ENCODE measurements at places on chromosomes 2 and 18. TPM values are rescaled to one million over a fixed set of nuclear protein-coding genes. Genes with fewer than 3 reads are reported as not detected.
A peak's percentile ranks its signal among the peaks of the same experiment; 100 is the strongest.

- DNase-seq, result no peak
Measured at GRCh38 chr18:57603871-57604270, 17.4 kb upstream of the FECH start.

- DNase-seq, result peak; percentile 1
Measured at GRCh38 chr2:142983174-142983573, 105.7 kb downstream of the KYNU start.

NTSR2 gene
- polyA plus RNA-seq, result not detected

DNA sequence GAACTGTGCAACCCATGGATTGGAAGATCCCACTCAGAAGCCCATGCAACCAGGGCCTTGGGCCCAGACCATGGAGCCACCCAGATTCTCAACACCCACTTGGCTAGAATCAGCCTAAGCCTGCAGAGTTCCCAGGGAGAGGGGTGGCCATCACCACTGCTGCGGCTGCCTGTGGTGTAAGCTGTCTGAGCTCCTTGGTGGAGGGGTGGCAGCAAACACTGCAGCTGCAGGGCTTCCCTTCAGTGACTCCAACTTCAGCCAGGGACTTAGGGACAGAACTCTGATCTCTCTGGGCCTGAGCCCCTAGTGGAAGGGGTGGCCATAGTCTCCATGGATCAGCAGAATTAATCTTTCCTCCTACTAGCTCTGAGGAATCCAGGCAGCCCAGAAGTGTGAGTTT, 72.5 kb downstream of the RAD51AP2 start:
- no peak for DNase-seq

GRCh38 chr18:59918320-59918755, 18.5 kb downstream of the PMAIP1 start:
- DNase-seq, result peak; percentile 74

GRCh38 chr2:124161542-124161941, 136.5 kb downstream of the CNTNAP5 start:
- DNase-seq, result no peak

GATA6 gene
- 0.62 TPM for polyA plus RNA-seq

SERPINB12 gene
- polyA plus RNA-seq, result not detected

DNA sequence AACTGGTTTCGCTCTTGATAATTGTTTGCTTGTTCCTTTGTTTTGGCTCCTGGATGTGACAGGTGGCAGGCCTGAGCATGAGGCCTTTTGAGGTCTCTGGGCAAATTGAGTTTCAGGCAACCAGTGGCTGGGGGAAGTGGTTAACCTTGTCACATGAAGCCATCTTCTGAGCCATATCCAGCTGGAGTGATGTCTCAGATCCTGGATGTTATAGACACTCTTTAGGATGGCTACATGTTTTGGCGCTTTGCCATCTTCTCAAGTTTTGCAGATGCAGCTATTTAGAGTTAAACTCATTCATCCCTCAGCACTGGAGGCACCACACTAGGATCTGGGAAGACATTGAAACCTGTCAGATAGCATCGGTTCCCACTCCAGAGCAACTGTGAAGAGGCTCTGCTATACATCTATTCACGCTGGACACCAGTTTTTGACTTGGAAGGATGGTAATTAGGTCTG, 25.3 kb upstream of the TACR1 start:
- DNase-seq, result no peak

PLGLB1 gene
- polyA plus RNA-seq, result 0.12 TPM

- DNase-seq, result peak; percentile 43
Measured at GRCh38 chr2:134207589-134208209, 46.2 kb upstream of the MGAT5 start.

ANKRD62 gene
- not detected for polyA plus RNA-seq

DCDC2C gene
- not detected for polyA plus RNA-seq

GRCh38 chr2:46876741-46877384, 38.7 kb downstream of the MCFD2 start:
- DNase-seq, result peak; percentile 84

DNA sequence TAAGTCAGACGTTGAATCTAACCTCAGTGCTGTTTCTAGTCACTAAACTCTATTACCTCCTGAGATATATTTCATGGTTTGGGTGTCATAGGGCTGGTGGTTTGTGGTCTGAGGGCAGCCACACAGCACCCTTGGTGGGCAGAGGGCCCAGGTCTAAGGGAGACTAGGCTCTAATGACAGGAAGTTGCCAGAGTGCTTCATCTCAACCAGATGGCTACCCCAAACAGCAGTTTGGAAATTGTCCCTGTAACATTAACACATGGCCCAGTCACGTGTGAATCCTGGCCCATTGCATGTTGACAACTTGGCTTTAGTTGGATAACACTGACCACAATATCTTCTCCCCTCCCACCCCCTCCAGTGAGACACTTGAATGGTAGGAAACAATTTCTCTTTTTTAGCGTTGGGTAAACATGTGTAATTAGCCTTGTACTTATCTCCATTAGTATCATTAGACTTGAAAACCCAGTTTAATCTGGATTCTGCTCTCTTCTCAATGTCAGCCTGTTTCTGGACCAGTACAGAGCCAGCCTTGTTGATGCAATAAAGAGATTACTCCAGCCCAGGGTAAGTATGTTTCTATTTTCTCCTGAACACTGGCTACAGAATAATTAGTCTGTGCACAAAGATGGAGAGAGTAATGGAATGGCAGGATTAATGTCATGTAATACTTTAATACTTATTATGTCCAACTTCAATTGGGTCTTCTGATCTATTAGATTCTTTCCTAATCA, 187.8 kb upstream of the SIX3 start:
- no peak for DNase-seq

DNA sequence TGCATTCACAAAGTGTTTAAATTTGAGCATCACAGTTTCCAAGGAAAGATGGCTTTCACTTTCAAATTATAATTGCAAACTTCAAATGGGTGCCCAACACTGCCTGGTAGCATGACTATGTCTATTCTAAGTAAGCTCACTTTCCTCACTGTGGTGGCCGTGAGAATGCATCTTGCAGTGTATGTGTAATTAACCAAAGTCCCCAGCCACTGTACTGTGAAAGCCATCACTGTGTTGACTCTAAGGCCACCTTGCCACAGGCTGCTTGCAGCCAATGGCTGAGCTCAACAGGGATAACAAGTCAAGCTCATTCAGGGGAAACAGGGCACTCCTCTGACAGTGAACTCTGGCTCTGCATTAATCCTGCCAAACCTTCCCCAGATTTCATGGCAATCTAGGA, 43.3 kb upstream of the LGALSL start:
- DNase-seq, result no peak

DNA sequence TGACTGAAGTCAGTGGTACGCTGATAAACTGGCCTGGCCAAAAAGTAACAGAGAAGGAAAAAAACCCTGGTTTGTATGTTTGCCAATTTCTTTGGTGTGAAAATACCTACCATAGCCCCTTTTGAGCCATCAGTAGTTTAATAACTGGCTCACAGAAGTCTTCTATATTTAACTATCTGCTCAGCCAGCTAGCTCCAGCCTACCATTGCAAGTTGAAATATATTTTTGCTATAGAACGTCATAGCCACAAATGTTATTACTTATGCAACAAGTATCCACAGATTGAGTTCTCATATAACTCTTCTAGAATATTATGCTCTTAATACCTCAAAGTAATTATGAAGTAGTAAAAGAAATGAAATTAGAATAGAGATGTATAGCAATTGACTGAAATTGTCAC, 25.2 kb downstream of the RPE start:
- no peak for DNase-seq

SERPINB13 gene
- polyA plus RNA-seq, result 4.2 TPM

- peak; percentile 47 for DNase-seq
Measured at GRCh38 chr2:69073928-69074570, 61.1 kb downstream of the ANTXR1 start.

DNA sequence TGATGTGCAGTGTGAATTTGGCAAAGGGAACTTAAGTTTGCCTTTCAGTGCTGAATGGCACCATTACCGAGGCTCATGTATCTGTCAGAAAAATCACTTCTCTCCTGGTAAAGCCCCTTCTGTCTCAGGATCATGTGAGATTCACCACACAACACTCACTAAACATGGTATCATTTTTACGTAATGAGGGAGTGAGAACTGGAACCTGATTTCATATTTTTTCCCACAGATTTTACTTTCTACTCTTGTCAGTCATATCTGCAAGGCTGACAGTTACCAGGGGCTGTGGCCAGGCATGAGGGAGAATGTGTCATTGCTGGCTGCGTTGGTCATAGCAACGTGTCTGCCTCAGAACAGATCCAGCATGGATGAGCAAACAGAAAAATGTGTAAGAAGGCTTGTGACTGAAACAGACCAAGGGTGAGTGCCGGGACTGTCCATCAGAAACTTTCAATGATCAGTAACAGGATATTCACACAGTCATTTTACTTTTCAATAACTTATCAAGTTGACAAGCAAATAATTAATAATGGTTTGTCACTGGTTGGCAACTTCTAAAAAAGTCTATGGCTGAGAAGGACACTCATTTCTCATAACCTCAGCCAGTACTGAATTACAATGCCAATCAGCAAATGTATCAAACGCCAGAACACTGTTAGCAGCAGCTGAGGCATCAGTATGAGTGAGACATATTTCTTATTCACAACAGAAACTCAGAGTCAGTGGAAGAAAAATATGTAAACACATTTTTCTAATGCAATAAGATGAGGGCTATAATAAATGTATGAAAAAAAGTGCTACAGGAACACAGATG, 100.5 kb downstream of the CDC42EP3 start:
- peak; percentile 95 for DNase-seq

GRCh38 chr2:19649785-19650380, 251.9 kb downstream of the TTC32 start:
- peak; percentile 99 for DNase-seq

- no peak for DNase-seq
Measured at GRCh38 chr2:131031875-131032274, 61.4 kb downstream of the FAM168B start.

DNA sequence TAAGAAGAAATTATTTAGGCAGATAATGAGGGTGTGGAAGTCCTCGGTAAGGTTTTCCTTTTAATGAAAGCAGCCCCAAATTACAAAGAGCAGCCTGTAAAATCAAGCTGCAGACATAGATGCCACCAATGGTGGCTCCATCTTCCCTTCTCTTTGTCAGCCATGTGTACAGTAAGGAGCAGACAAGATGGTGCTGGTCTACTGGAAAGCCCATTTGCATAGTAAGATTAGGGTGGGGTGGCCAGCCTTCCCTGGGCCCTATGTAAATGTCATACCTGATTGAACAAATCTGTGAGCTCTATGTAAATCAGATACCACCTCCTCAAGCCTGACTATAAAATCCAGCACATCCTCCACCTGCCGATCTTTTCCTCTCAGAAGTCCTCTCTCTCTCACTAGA, 154.4 kb upstream of the SERTAD2 start:
- DNase-seq, result no peak

ASB18 gene
- polyA plus RNA-seq, result not detected

DNA sequence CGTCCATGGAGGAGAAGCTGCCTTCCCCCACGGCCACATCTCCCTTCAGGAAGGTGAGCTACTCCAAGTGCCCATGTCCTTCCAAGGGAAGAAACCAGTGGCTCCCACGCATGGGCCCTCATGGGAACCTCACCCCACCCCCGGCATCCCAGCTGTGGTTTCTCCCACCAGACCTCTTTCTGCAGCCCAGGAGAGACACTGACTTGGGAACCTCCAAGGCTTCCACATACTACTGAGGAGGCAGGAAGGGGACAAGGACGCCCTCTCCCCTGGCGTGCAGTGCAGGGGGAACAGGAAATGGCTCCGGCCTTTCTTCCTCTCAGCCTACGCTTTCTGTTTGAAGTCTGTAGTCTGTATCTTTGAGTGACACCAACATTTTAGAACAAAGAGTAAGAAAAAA, 104.5 kb upstream of the EPC2 start:
- DNase-seq, result no peak

GKN1 gene
- not detected for polyA plus RNA-seq

POTEI gene
- 0.01 TPM for polyA plus RNA-seq

LTBP1 gene
- 13.7 TPM for polyA plus RNA-seq

WNT6 gene
- not detected for polyA plus RNA-seq

CIDEA gene
- polyA plus RNA-seq, result 4.9 TPM

STARD7 gene
- 65.8 TPM for polyA plus RNA-seq

DNA sequence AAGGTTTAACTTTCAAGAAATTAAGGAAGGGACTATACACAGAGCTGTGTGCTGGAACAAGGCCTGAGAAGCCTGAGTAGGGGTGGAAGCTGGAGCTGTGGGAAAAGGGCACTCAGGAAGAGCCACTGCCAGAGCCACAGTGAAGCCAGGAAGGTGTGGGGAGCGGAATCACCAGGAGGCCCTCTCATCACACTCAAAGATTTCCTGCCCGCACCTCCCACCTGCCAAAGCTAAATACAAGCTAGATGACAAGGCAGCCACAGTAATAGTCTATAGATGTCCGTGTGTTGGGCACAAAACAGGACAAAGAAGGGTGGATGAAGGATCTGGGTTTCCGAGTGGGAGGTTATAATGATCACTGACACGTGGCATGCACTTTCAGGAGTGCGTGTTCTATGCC, 126.0 kb downstream of the ZNF532 start:
- DNase-seq, result no peak

DNA sequence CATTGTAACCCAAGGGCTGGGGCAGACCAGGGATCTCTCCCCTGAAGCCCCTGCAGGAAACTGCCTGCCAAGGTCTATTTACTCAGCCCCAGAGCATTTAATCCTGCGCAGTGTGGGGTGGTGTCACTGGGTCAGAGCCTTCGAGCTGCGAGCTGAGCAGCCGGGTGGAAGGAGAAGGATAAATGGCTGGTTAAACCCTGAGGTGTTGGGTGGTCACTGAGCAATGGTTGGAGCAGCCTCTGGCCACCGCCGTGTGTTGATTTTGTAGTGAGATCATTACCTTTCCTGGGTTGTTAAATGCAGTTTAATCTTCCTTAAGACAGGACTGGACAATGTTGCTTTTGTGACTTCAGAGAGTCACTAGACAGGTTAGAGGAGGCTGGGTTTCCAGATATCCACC, 98.1 kb downstream of the SETBP1 start:
- DNase-seq, result no peak

DNA sequence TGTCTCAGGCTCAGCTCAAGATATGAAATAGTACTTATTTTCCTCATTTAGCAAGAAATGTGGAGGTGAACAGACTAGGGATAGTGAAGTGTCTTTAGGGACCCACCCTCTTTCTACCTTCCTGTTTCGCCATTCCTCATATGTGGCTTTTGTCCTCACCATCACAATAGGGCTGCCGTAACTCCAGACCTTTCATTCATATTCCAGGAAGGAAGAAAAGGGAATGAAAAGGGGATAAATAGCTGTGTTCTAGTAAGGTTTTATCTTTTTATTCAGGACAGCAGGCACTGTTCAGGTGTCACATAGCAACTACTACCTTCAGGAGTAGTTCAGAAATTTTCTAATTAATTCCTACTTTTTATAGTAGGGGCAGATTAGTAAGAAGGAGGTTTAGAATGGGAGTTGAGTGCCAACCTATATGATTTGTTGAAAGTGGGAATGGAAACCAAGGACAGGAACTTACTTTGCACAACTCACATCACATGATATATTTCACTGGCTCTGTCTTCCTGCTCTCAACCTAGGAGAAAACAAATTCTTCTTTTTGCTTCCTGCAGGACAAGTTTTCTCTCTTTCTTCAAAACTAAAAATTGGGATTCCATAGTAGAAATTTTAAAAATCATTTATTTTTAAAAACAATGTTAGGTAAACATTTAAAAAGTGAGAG, 36.0 kb upstream of the HDAC4 start:
- DNase-seq, result no peak

MAPK4 gene
- 0.01 TPM for polyA plus RNA-seq

Data from mammary epithelial cell (primary cell).